ENCODE measurements at places on chromosomes 3 and 15.

GRCh38 chr3:112114576-112115160 is 18.4 kb downstream of the GCSAM start:
- no peak for DNase-seq

- DNase-seq, result no peak
Observed at GRCh38 chr15:72153269-72154000, 35.2 kb downstream of the SENP8 start.

GRCh38 chr15:77144492-77145070 is 73.7 kb upstream of the TSPAN3 start:
- DNase-seq, result peak; percentile 73

GRCh38 chr15:97234851-97235610 is 725.5 kb upstream of the ARRDC4 start:
- peak; percentile 56 for DNase-seq

All from Daoy (cell line).